ENCODE measurements at places on chromosomes 2 and 18.

DNA sequence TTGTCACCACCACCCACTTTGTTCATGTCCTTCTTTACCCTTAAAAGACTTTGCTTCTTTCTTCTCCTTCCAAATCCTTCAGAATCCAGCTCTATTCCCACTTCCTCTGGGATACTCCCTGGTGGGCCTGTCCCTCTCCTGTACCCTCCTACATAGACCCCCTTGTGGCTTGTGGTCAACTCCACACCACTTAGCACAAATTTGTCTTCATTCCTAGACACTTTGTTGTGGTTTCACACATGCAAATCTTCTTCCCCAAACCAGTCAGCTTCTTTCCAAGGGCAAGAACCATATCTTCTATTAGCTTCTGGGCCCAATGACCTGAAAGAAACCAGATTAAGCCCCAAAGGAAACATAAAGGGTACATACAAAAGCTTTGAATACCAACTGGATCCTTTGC, 342.4 kb downstream of the TNS1 start:
- no peak for DNase-seq

- no peak for DNase-seq
Measured at GRCh38 chr2:234691968-234692955, 195.4 kb upstream of the ARL4C start.

DNA sequence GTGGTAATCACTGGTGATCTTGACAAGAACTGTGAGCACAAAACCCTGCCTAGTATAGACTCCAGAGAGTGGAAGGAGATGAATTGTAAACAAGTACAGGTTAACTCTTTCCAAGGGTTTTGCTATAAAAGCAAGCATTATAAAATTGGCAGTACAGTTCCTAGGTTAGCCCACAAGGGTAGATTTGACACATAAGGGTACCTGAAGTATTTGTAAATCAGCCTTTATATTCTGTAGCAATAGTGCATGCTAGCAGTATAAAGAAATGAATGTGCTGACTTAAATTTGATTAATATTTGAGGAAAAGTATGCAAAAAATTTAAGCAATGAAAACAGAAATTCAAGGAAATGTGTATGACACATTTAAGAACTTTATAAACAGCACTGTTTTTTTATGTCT, 42.4 kb downstream of the SP3 start:
- no peak for DNase-seq

- DNase-seq = no peak
Measured at GRCh38 chr2:32772638-32773447, 145.0 kb downstream of the TTC27 start.

Data from stimulated activated CD4-positive, alpha-beta T cell treated with anti-CD3 and anti-CD28 coated beads, Interleukin-12 subunit alpha, Interleukin-12 subunit beta, amount 100 ng/mL, for 24 hours (primary cell).